Spinal cord (tissue), 10 donors: ENCODE measurements at places on chromosomes 2 and 18. TPM values are rescaled to one million over a fixed set of nuclear protein-coding genes. Genes with fewer than 3 reads are reported as not detected.

DNA sequence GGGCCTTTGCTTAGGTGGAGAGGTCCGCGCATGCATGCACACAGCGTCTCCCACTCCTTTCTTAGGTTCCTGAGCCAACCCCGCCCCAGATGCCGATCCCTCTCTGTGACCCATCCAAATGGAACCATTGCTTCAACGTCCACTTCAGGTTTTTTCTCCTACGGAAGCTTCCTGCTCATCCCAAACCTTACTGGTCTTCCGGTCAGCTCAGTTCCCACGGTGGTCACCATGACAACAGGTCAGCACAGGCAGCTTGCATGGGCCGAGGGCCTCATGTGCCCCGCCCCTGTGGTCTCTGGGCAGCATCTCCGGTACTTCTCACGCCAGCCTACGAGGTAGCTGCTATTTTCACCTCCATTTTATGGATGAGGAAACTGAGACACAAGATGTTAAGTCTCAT is 163.7 kb downstream of the SOCS6 start:
- no peak for DNase-seq

- no peak for DNase-seq
These were observed 339.1 kb downstream of the TSN start for GRCh38 chr2:122094557-122094956.

DNA sequence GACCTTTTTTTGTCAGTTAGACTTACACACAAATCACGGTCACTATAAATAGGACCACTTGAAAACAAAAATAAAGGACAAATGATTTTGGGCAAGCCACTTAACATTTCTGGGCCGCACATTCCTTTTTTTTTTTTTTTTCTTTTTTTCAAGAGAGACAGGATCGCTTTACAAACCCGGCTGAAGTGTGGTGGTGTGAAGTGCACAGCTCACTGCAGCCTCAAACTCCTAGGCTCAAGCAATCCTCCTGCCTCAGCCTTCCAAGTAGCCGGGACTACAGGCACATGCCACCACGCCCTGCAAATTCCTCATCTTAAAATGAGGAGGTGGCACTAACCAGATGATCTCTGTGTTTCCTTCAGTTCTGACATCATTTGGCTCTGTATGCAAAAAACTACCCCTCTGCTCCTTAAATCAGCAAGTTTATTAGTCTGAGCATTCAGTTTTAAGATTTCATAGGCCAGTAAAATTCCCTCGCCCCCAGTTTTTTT is 28.3 kb upstream of the MRO start:
- no peak for DNase-seq

GRCh38 chr2:74548900-74549826 is 4.6 kb downstream of the LOXL3 start:
- no peak for DNase-seq

The LCT gene
- total RNA-seq: 0.06 TPM

- no peak for DNase-seq
These were observed 58.1 kb downstream of the SPOPL start for GRCh38 chr2:138559641-138560040.

DNA sequence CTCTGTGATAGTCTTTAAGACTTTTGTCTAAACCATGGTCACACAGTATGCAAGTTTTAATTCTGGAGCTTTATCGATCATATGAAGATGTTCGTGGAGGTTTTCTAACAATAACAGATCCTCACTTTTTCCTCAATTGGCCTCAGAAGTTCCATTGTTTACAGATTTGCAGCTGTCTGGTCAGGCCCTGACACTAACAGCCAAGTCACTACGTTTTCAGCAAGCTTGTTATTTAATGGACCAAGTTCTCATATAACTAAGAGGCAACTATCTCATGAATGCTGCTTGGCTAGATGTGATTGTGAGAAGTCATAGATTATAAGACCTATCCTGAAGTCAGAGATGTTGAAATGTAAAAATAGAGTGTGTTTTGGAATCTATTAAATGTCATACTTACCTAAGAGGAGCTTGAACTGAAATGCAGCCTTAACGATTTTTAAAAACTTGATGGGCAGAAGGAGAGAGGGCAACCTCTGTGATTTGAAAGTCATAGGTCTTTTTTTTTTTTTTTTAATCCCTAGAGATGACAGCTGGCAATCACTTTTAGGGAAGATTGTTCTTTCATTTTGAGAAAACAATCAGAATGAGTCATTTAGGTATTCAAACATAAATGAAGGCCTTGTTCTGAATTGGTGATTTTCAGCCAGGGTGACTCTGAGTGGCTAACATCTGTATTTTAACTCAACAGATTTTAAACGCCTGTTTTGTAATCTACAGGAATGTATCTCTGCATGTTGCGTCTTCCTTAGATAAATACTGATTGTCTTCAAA is 48.4 kb upstream of the NEMP2 start:
- no peak for DNase-seq

The ASB18 gene
- 0.39 TPM for total RNA-seq

DNA sequence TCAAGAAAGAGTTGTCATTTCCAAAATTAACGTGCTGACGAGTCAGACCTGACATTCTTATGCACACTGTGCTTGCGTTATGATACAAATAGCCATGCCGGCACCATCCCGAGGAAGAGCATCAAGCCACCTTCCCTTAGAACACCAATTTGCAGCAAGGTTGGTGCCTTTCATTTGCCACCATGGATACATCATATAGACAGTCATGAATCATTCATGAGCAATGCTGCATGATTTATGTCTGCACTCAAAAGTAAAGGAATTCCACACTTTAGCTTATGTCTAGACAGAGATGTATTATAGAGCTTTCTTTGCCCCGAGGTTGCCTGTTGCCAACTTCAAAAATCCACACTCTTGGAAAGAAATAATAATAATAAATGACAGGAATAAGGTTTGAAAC is 166.9 kb downstream of the VWC2L start:
- no peak for DNase-seq

DNA sequence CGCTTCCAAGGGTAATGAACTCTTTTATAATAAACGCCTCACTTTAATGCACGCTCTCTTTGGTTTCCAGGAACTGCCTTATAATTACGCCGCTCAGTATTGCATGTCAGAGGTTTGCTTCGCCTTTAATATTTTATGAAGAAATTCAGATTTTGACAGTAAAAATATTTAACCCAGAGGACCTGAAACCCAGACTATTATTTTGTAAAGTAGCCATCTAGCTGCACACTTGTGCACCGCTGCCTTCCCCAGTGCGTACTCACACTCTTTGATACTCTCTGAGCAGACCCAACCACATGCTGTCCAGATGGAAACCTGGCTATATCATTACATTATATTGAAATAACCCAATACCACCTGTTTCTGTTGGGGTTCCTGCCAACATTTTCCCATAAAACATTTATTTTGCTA is 270.1 kb downstream of the C1D start:
- no peak for DNase-seq

DNA sequence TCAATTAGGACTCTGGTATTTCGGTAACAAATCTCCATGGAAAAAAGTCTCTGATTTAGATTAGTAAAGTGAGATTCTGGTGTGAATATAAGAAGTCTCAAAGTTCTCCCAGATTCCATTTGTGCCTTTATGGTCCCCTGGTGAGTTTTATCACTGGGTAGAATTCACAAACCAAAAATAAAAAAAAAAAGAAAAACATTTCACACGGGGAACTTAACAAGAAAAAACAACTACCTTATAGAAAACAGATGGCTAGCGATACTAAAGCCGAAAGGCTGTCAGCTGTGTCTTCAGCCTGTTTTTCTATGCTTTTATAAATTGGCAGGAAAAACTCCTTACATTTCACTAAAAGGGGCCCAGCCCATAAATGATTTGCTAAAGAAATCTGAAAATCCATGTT is 50.6 kb downstream of the COL5A2 start:
- no peak for DNase-seq

GRCh38 chr2:118185210-118186109 is 97.2 kb downstream of the INSIG2 start:
- DNase-seq: peak; percentile 50

The LIPG gene
- 3.6 TPM for total RNA-seq

DNA sequence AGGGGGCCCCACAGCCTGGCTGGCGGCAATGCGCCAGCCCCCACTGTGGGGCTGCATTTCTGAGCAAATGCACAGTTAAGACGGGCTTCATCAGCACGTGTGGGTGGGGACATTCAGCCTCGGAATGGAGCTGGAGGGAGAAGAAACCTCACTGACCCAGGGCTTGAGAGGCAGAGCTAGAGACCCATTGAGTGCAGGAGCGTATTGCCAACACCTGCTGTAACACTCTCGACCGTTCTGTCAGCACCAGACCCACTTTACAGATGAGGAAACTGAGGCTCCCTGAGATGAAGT is 200.9 kb upstream of the RAB6C start:
- DNase-seq: no peak

DNA sequence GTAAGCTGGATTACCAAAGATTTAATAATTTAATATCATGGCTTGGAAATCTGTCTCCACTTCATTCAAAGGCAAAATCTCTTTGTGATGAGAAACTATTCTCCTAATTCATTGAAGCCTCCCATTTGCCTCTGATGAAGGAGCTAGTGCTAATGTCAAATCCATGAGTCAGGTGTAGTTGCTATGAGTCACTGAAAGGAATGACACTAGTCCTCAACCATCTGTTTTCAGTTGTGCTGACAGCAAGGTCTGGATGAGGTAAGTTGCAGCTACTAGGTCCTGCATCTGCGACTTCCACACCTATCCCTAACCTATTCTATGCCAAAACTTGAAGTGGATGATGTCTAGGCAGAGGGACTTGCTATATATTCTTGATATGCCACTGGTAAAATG is 324.0 kb upstream of the UBE2E3 start:
- no peak for DNase-seq

GRCh38 chr2:95730813-95731212 is 139.0 kb downstream of the TRIM43 start:
- DNase-seq: no peak

GRCh38 chr2:33392366-33392765 is 84.1 kb upstream of the RASGRP3 start:
- no peak for DNase-seq

DNA sequence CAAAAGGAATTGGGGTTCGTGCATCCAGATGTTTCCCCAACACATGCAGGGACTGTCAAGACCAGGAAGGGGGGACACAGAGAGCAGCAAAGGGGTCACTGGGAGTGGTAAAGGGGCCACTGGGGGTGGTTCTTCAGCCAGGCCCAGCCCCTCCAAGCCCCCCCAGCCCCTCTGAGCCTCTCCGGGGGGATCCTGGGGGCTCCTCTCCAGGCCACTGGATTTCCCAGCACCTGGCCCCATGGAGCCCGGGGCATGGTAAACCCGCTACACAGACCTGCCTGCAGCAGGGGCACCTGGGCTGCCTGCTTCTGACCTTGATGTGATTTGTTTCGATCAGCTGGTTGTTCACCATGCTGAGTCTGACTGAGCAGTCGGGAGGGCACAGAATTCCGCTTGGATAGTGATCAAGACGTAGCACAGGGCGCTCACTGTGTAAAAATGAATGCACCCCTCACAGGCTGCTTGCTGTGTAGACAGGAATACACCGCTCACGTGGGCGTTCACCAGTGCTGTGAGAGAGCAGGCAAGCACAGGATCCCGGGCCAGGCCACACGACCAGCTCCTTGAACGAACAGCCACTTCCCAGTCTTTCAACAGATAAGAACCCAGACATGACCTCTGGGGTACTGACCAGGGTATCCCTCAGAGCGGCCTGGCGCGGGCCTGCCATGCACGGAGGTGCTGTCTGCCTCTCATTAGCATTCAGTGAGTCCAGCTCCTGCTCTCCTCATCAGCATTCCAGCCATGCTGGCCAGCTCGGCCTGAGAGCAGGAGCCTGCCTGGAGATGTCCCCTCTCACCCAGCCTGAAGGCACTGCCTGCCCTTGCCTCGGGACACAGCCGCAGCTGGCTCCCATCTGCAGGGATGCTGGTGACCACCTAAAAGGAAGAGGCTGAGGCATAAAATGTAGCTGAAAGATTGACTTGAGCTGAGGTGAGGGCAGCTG is 73.3 kb upstream of the OTOS start:
- DNase-seq: no peak

- no peak for DNase-seq
These were observed 30.8 kb downstream of the CREG2 start for GRCh38 chr2:101356521-101356920.

The ADAM23 gene
- 15.7 TPM for total RNA-seq

The SCN9A gene
- total RNA-seq: 94.9 TPM

DNA sequence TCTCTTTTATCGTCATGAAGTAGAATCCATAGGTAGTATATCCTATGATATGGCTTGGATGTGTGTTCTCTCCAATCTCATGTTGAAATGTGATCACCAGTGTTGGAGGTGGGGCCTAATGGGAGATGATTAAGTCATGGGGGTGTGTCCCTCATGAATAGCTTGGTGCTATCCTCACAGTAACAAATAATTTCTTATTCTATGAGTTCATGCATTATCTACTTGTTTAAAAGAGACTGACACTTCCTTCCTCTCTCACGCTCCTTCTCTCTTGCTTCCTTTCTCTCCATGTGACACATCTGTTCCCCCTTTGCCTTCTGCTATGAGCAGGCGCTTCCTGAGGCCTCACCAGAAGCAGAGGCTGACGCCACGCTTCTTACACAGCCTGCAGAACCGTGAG is 165.6 kb downstream of the MREG start:
- DNase-seq: no peak

- DNase-seq: no peak
These were observed 8.2 kb downstream of the SPTBN1 start for GRCh38 chr2:54464341-54464740.

GRCh38 chr2:224278531-224278930 is 123.4 kb downstream of the FAM124B start:
- DNase-seq: no peak

DNA sequence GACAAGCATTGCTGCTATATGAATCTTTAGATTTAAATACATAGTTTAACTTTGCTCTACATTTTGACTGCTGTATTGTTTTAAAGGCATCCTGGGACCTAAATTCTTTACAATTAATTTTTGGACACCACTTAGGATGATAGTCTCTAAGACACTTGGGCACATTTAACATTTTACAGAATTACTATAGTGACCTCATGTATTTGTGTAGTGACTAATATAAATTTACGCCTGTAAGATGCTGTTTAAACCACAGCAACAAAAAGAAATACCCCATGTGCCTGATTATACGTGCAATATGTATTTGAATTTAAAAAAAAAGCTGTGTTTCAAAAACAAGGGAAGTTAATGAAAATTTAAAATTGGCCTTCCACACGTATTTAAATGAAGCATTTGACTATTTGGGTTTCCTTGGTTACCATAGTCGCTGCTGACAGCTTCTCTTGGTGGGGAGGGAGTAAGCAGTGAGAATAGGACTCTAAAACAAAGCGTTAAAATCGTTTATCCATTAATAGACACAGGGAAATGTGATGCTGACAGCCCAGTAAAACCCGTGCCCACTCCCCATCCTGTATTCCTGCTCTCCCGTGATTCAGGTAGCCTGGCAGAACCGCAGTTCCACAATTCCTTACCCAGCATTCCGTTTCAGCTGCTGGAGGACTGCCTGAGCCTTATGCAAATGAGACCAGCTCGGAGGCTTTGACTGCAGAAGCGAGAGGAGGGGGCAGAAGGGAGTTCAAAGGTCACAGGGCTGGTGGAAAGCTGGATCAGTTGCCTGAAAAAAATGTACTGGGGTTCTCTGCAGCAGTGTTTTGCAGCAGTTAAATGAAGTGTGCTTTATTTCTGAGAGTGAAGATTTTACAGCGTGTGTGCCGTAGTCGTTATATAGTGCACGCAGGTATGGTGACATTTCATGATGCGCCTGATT is 104.3 kb downstream of the CSRNP3 start:
- peak; percentile 83 for DNase-seq
